ENCODE measurements at places on chromosomes 4 and X. TPM values are rescaled to one million over a fixed set of nuclear protein-coding genes. Genes with fewer than 3 reads are reported as not detected.
A peak's percentile ranks its signal among the peaks of the same experiment; 100 is the strongest.

MND1 gene
- polyA plus RNA-seq = not detected

KCND1 gene
- 4.9 TPM for polyA plus RNA-seq

BEX3 gene
- 0.49 TPM for polyA plus RNA-seq

DNA sequence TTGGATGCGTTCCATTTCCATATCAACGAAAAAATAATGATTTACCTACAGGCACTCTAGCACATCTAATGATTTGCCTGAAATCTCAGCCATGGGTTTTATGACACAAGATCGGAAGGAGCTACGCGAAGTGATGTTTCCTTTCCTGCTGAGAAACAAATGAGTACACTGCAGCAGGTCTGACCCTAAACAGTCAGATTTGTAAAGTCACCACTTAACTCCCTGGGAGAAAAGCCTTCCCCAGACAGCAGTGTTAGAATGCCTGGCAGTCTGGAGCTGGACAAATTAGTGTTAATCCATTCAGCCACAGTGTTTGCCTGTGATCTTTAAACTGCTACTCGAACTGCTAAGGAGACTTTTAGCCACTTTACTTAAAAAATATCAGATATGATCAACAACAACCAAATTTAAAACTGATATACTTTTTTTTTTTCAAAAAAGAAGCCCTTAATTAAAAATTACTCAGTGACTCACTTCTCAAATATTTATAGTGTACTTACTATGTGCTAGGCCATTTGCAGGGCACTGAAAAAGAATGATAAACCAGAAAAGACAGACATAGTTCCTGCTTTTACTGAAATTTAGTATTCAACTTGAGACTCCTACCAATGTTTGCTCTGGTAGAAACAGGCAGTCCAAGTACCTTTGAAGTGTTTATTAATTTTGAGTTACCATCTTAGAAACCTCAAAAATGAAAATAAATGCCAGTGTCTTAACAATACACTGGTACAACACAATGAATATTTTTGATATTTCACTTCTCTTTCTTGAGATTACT is 104.5 kb downstream of the SHISA3 start:
- no peak for DNase-seq

DNA sequence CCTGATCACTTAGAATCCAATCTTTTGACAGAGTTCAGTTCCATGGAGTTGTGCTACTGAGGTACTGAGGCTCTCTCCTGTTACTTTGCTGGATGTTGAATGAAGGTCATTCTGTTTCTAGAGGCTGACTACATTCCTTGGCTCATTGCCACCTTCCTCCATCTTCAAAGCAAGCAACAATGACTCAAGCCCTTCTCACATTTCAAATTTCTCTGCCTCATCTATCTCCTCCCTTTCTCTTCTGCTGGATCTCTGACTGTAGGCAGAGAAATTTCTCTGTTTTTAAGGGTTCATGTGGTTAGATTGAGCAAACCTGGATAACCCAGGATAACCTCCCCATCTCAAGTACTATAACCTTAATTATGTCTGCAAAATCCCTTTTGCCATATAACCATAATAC is 775.4 kb downstream of the STPG2 start:
- DNase-seq = no peak

GRCh38 chrX:153669174-153669890 is 4.3 kb downstream of the PNCK start:
- peak; percentile 28 for DNase-seq

GRCh38 chrX:40098264-40099054 is 701 bp upstream of the BCOR start:
- DNase-seq = peak; percentile 29

DNA sequence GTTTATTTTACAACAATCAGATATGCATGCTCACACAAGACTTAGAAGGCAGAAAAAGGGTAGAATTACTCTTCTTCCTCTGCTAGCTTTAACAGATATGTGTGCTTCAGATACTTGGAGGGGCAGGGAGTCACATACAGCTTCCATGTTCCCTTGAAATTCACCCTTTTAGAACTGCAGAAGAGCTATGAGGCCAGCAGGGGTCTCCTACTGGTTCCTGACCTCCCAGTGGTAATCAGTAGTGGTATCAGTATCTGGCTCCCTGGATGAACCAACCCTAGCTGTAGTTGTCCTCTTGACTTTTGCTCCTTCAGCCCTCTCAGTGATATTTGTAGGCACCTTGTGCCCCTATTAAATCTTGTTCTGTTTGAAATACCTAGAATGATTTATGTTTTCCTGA is 81.5 kb downstream of the RCHY1 start:
- no peak for DNase-seq

Measured in CD14-positive monocyte (primary cell).